ENCODE measurements at places on chromosomes 7 and 10.

DNA sequence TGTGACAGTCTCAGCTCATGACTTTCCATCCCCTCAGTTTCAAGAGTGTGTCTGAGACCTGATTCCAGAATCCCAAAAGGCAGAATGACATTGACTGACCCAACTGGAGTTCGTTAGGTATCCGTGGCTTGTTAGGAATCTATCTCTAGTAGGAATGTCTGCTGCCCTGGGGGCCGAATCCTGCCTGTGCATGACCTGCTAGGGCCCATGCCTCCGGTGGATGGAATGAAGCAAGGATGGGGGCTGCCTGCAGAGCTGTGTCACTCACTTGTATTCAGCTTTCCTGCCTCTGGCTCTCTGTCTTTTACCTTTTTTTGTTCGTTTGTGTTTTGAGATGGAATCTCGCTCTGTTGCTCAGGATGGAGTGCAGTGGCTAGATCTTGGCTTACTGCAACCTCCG is 129.5 kb downstream of the SDK1 start:
- DNase-seq, result no peak

DNA sequence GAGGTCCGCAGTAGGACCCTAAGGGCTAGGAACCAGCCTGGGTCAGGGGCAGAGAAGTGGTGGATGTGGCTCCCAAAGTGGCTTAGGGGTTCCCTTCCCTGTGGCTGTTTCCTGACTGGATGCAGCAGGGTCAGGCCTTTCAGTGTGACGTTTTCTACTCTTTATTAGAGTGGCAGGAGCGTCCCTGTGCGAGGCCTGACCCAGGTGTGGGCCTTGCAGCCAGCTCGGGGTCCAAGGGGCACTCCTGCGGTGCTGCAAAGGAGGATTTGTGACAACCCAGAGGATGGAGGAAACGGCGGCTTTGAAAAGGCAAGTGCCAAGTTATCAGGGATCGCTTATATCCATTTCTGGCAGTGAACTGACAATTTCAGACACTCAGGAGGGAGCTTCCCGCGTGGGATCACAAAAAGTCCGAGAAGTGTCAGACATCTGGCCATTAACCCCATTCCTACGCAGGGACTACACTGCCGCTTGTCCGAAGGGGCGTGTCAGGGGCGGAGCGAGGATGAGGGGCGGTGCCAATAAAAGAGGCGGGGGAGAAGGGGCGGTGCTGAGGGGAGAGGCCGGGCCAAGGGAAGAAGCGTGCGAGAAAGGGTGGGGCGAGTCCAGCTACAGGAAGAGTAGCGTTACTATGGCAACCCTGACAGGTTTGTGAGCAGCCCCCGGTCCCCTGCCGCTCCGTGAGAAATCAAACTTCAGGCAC is 98.8 kb upstream of the ZNF722 start:
- DNase-seq, result peak; percentile 33

DNA sequence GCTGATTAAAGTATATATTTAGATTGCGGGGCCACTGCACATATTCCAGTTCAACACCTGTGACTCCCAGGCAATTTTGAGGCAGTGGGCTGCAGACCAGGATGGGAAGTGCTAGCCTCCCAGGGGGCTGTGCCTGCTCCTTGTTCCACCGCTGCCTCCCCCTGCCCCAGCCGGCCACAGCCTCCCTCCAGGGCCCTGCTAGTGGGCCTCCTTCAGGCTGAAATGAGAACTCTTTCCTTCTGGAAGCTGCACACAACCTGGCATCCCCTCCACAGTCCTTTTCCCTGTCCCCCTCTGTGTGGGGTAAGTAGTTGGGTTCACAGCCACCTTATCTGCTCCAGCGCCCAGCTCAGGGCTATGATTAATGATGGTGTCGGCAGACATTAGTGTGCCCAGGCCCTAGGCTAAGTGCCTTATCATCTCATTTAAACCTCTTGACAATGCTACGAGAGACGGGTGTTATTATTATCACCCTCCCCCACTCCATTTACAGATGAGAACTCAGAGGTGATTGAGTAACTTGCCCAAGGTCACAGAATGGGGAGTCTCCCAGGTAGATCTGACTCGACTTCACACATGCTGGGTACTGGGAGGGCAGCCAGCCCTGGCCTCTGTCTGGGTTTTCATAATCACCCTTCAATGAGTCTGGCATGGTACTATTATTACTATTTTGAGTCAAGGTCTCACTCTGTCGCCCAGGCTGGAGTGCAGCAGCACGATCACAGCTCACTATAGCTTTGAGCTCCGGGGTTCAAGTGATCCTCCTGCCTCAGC is 10.8 kb upstream of the SFRP5 start:
- DNase-seq, result no peak

GRCh38 chr7:158946329-158946728 is 90.0 kb downstream of the DYNC2I1 start:
- DNase-seq, result no peak

DNA sequence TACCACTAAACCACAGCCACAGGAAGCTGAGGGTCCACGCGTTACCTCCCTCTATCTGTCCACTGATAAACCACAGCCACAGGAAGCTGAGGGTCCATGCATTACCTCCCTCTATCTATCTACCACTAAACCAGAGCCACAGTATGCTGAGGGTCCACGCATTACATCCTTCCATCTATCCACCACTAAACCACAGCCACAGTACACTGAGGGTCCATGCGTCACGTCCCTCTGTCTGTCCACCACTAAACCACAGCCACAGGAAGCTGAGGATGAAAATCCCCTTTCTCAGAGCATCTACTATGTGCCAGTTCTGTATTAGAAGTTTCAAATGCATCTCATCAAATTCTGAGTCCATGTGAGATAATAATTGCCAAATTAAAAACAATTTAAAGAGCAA is 589.3 kb downstream of the DNAJB6 start:
- DNase-seq, result no peak

GRCh38 chr10:11043039-11043438 is 25.4 kb downstream of the CELF2 start:
- no peak for DNase-seq

- no peak for DNase-seq
Measured at GRCh38 chr10:25083546-25084111, 67.2 kb downstream of the THNSL1 start.

- no peak for DNase-seq
Measured at GRCh38 chr10:79418274-79418673, 27.1 kb downstream of the ZCCHC24 start.

DNA sequence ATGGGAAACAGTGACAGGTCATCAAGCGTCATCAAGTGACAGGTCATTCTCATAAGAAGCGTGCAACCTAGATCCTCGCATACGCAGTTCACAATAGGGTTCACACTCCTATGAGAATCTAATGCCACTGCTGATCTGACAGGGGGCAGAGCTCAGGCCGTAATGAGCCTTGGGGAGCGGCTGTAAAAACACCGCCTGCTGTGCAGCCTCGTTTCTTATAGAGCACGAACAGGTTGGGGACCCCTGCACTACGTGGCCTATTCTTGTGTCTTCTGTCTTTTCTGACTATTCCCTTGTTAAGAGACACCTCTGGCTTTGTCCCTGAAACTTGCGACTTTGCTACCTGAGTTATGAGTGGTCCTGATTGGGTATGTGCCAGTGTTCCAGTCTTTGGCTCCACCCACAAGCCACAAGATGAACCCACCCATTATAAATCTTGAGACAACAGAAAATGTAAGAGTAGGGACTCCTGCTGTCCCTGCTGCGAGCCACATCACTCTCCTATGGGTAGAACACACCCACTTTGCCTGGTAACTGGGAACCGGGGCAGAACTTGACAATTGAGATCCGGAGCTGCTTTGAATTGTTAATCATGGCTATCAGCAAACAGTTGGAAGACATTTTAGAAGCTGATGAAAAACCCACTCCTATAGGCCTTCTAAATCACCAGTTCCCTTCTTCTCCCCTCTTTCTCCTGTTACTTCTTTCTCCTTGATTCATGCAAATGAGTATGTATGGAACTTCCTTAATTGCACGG is 55.8 kb upstream of the EXOC4 start:
- DNase-seq, result no peak

GRCh38 chr10:132172091-132173066 is 14.4 kb upstream of the DPYSL4 start:
- DNase-seq, result no peak
